ENCODE measurements at places on chromosomes 2 and 18. TPM values are rescaled to one million over a fixed set of nuclear protein-coding genes. Genes with fewer than 3 reads are reported as not detected.

GRCh38 chr2:148819019-148819585, 55.9 kb upstream of the KIF5C start:
- DNase-seq: no peak
- H3K4me3 ChIP-seq: no peak overlapping the region
- no peaks in the 10 kb centered on the region for H3K4me1 ChIP-seq
- H3K27ac ChIP-seq: no peak overlapping the region
- H3K36me3 ChIP-seq: no peaks in the 10 kb centered on the region
- no peaks in the 10 kb centered on the region for H3K27me3 ChIP-seq

GRCh38 chr2:150625303-150625702, 137.8 kb upstream of the RND3 start:
- no peaks in the 10 kb centered on the region for H3K27me3 ChIP-seq
- no peaks in the 10 kb centered on the region for H3K36me3 ChIP-seq
- no peak for DNase-seq
- H3K4me1 ChIP-seq: no peaks in the 10 kb centered on the region

- H3K4me3 ChIP-seq: no peak overlapping the region
- peak overlapping the region; percentile 12 for H3K27ac ChIP-seq
- H3K27me3 ChIP-seq: peaks cover 9% of the 10 kb centered on the region
- no peaks in the 10 kb centered on the region for H3K4me1 ChIP-seq
- DNase-seq: peak; percentile 73
- no peaks in the 10 kb centered on the region for H3K36me3 ChIP-seq
These were observed 13.2 kb upstream of the ATP6V1B1 start for GRCh38 chr2:70922235-70923234.

GRCh38 chr2:138207074-138207930, 243.0 kb downstream of the HNMT start:
- H3K36me3 ChIP-seq: no peaks in the 10 kb centered on the region
- H3K4me3 ChIP-seq: no peak overlapping the region
- no peak overlapping the region for H3K27ac ChIP-seq
- no peaks in the 10 kb centered on the region for H3K27me3 ChIP-seq
- no peaks in the 10 kb centered on the region for H3K4me1 ChIP-seq
- DNase-seq: no peak

DNA sequence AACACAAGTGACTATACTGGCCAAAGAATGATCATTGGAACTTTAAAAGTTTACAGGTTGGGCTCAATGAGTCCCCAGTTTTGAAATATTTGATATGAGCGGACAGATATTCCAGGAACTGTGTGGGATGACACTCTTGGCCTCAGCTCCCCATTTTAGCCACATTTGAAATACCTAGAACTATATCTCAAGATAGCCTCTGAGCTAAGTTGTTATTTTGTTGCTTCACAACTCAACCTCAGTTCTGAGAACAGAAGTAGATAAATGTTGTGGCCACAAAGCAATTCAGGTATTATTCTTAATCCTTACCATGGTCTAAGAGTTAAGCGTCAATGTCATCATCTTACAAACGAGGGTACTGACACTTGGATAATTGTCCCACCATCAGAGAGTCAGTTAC, 172.2 kb upstream of the SETBP1 start:
- no peaks in the 10 kb centered on the region for H3K36me3 ChIP-seq
- no peak overlapping the region for H3K4me3 ChIP-seq
- no peaks in the 10 kb centered on the region for H3K27me3 ChIP-seq
- H3K4me1 ChIP-seq: no peaks in the 10 kb centered on the region

DNA sequence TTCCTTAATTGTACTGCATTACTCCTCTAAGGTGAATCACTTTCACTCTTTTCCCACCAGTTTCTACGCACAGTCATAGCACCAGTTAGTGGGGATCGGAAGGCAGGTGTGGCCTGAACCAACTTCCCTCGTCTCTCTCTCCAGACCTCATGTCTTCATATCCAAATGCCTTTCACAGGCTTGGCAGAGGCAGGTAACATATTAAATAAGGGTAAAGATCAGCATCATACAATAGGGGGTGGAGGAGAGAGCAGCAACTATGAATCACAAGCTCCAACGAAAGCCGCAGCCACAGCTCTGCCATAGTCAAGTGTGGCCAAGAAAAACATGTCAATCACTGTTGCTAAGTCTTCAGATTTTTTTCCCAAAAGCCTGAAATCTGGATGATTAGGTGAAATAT, 40.3 kb downstream of the AP1S3 start:
- H3K4me1 ChIP-seq: no peaks in the 10 kb centered on the region
- no peak overlapping the region for H3K4me3 ChIP-seq
- H3K36me3 ChIP-seq: no peaks in the 10 kb centered on the region
- no peak overlapping the region for H3K27ac ChIP-seq

DNA sequence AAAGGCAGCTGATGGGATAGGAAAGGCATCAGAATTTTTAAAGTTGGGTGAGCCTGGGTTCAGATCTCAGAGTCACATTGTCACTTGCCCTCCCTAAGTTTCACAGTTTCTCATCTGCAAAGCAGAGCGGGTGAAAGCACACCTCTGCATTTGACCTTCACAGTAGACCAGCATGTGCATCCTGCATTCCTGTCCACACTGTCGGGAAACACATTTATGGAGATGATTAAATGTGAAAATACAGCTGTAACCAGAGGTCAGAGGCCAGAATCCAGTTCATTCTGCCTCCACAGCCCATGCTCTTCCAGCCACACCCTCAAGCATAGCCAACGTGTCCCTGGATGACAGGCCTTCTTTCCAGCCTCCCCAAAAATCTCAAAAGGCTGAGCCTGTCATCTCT, 392.0 kb upstream of the MYT1L start:
- H3K27me3 ChIP-seq: no peaks in the 10 kb centered on the region
- no peaks in the 10 kb centered on the region for H3K36me3 ChIP-seq

GRCh38 chr2:134819334-134819733, 19.1 kb upstream of the ACMSD start:
- H3K4me3 ChIP-seq: no peak overlapping the region
- H3K27me3 ChIP-seq: no peaks in the 10 kb centered on the region
- no peak overlapping the region for H3K27ac ChIP-seq
- no peaks in the 10 kb centered on the region for H3K4me1 ChIP-seq
- H3K36me3 ChIP-seq: no peaks in the 10 kb centered on the region
- DNase-seq: no peak

GRCh38 chr2:48316753-48317750, 212.9 kb upstream of the STON1 start:
- no peaks in the 10 kb centered on the region for H3K27me3 ChIP-seq
- H3K27ac ChIP-seq: no peak overlapping the region
- no peaks in the 10 kb centered on the region for H3K36me3 ChIP-seq
- DNase-seq: no peak

Gene SPDYA
- total RNA-seq: 0.54 TPM

- H3K27ac ChIP-seq: no peak overlapping the region
- DNase-seq: no peak
- no peaks in the 10 kb centered on the region for H3K27me3 ChIP-seq
- no peaks in the 10 kb centered on the region for H3K4me1 ChIP-seq
- no peak overlapping the region for H3K4me3 ChIP-seq
- peaks cover 7% of the 10 kb centered on the region for H3K36me3 ChIP-seq
These were observed 7.7 kb downstream of the IER3IP1 start for GRCh38 chr18:47168509-47168908.

Gene SPRED2
- total RNA-seq: 60.3 TPM

GRCh38 chr2:202035089-202035940, 1.7 kb downstream of the FZD7 start:
- DNase-seq: peak; percentile 83
- no peaks in the 10 kb centered on the region for H3K4me1 ChIP-seq
- no peaks in the 10 kb centered on the region for H3K27me3 ChIP-seq
- peak overlapping the region; percentile 97 for H3K4me3 ChIP-seq
- H3K36me3 ChIP-seq: peaks cover 48% of the 10 kb centered on the region

- H3K4me1 ChIP-seq: no peaks in the 10 kb centered on the region
- peak; percentile 84 for DNase-seq
- peak overlapping the region; percentile 84 for H3K4me3 ChIP-seq
- H3K36me3 ChIP-seq: peaks cover 10% of the 10 kb centered on the region
These were observed 479 bp downstream of the RNMT start for GRCh38 chr18:13726972-13727331.

Gene COPS7B
- total RNA-seq: 55.0 TPM

Gene CD207
- total RNA-seq: not detected

DNA sequence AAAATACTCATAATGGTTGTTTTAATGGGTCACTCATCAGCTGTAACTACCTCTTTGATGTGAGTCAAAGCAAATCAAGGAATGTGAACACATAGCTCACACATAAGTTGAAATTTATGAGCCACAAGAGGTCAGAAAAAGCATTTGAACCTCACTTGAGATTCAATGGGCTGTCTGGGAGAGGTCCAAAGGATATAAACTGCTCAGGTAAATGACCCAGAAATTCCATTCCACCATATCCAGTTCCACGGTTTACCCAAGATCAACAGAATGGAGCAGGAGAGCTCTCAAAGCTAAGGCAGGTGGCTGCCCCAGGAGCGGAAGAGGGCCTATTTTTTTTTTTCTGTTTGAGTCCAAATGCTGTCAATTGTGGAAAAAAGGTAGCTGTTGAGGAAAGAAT, 464.1 kb downstream of the TNS1 start:
- H3K4me1 ChIP-seq: no peaks in the 10 kb centered on the region
- H3K27me3 ChIP-seq: no peaks in the 10 kb centered on the region
- H3K27ac ChIP-seq: no peak overlapping the region
- DNase-seq: no peak
- H3K4me3 ChIP-seq: no peak overlapping the region

- H3K4me1 ChIP-seq: peaks cover 27% of the 10 kb centered on the region
- no peak overlapping the region for H3K27ac ChIP-seq
- no peak for DNase-seq
- no peaks in the 10 kb centered on the region for H3K36me3 ChIP-seq
- no peaks in the 10 kb centered on the region for H3K27me3 ChIP-seq
- H3K4me3 ChIP-seq: no peak overlapping the region
These were observed 114.2 kb downstream of the RBMS1 start for GRCh38 chr2:160379399-160379798.

DNA sequence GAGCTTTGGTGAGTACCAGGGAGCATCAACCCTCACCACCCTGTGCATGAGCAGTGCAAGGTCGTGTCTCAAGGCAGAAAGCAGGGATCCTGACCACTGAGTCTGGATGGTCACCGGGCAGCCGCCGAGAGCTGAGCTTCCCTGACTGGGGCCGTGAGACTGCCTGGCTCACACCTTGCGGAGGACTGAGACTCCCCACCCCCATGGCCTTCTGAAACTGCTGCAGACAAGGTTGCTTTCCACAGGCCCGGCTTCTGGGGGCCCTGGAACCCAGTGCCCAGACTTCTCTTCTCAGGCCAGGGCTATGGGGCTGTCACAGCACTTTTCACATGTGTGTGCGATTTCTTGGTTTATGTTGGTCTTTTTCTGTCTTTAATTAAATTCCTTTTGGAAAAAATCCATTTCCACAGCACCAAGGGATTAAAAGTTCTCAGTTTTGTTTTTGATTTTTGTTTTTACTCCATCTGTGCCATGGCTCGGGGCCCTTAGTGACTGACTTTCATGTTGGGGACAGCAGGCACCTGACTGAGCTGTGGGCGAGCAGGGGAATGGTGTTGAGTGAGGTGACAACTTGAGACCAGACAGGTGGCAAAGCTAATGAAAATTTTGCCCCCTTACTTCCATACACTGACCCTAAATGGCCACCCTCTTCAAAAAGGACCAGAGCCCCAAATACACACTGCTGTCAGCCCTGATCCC, 297.9 kb downstream of the CYP26B1 start:
- H3K36me3 ChIP-seq: no peaks in the 10 kb centered on the region
- no peaks in the 10 kb centered on the region for H3K27me3 ChIP-seq
- no peaks in the 10 kb centered on the region for H3K4me1 ChIP-seq
- H3K27ac ChIP-seq: no peak overlapping the region
- peak; percentile 58 for DNase-seq

DNA sequence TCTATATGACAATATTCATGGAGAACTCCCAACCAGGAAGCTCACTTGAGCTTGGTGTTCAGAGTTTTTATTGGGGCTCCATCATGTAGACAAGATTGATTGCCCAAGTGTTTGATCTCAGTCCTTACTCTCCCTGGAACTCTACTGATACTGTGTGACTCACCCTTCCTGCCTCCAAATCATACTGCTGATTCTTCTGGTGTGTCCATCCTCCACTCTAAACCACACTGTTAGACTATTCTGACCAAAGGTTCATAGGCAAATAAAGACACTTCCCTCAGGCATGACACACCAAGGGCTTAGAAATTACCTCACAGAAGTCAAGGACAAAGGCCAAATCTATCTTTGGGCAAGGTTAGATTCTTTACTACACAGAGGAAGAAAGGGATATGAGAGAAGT, 107.9 kb upstream of the CDH20 start:
- no peaks in the 10 kb centered on the region for H3K27me3 ChIP-seq
- DNase-seq: no peak
- no peak overlapping the region for H3K27ac ChIP-seq
- no peak overlapping the region for H3K4me3 ChIP-seq
- H3K4me1 ChIP-seq: no peaks in the 10 kb centered on the region

DNA sequence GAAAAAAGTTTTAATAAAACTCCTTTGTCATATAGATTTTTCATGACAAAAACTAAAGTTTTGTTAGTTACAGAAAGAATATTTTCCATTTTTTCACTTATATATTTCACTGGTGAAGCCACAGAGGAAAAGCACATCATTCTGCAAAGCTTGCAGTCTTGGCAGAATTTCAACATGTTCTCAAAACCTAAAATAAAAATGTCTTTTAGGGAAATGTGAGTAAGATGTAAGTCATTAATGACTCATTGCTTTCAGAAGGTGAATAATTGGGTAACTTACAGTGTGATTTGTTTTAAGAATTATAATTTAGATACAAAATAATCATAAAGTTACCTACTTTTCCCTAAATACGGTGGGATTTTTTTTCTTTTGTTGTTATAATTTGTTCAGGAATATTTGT, 43.4 kb upstream of the TNFRSF11A start:
- H3K27ac ChIP-seq: no peak overlapping the region
- no peaks in the 10 kb centered on the region for H3K27me3 ChIP-seq
- H3K4me1 ChIP-seq: no peaks in the 10 kb centered on the region
- DNase-seq: no peak
- H3K4me3 ChIP-seq: no peak overlapping the region
- H3K36me3 ChIP-seq: peaks cover 64% of the 10 kb centered on the region

DNA sequence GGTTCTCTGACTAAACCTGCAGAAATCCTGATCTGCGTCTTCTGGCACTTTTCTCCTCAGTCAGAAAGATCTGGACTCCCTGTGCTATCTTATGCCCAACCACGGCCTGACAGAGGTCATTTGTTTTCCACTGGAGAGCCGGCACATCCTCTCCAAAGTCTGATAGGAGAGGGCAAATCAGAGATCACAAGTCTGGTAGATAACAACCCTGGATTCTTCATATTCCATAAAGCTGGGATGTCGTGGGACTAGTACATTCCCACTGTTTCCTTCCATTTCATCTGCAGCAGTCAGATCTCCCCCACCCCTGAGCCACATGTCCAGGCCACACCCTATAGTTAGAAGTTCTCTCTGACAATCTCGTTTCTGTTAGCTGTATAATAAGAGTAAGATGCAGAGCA, 157.0 kb downstream of the MGAT5 start:
- DNase-seq: no peak
- H3K4me1 ChIP-seq: no peaks in the 10 kb centered on the region
- H3K4me3 ChIP-seq: no peak overlapping the region
- H3K27me3 ChIP-seq: no peaks in the 10 kb centered on the region
- H3K27ac ChIP-seq: no peak overlapping the region
- no peaks in the 10 kb centered on the region for H3K36me3 ChIP-seq

Gene SULT1C2
- 0.62 TPM for total RNA-seq

All from endodermal cell (in vitro differentiated cells).